ENCODE measurements at places on chromosomes 2 and 18.
A peak's percentile ranks its signal among the peaks of the same experiment; 100 is the strongest.

DNA sequence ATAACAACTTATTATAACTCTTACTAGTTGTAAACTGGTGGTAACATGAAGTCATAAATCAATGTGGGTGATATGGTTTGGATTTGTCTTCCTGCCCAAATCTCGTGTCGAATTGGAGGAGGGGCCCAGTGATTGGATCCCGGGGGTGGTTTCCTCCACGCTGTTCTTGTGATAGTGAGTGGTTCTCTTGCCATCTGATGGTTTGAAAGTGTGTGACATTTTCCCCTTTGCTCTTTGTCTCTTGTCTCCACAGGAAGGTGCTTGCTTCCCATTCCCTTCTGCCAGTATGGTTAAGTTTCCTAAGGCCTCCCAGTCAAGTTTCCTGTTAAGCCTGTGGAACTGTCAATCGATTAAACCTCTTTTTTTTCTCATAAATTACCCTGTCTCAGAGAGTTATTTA, 321.6 kb downstream of the DSEL start:
- no peak for ATAC-seq

GRCh38 chr2:221337957-221338685, 234.0 kb downstream of the EPHA4 start:
- ATAC-seq = no peak

GRCh38 chr2:8857709-8858108, 20.3 kb upstream of the KIDINS220 start:
- ATAC-seq = no peak

DNA sequence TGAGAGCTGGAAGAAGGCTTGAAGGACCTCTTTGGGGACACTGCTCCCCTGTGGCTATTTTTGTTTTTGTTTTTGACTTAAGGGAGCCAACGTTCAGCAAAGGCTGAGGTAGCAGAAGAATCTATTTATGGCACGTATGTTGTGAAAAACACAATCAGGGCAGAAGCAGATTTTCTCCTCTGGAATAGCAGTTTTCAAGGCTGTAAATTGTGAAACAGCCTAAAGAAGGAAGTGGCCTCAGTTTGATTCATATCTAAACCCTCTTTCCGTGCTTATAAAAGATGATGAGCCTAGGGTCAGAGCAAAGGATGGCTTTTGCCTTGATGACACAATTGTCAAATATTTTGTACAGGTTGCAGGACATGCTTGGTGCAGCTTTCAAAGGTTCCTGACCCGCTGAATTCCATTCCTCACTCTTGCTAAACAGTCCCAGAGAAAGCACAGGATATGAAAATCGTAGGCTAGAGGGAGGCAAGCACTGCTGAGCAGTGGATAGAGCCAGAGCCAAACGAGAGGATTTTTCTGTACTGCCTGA, 106.2 kb upstream of the DLX2 start:
- ATAC-seq = no peak

DNA sequence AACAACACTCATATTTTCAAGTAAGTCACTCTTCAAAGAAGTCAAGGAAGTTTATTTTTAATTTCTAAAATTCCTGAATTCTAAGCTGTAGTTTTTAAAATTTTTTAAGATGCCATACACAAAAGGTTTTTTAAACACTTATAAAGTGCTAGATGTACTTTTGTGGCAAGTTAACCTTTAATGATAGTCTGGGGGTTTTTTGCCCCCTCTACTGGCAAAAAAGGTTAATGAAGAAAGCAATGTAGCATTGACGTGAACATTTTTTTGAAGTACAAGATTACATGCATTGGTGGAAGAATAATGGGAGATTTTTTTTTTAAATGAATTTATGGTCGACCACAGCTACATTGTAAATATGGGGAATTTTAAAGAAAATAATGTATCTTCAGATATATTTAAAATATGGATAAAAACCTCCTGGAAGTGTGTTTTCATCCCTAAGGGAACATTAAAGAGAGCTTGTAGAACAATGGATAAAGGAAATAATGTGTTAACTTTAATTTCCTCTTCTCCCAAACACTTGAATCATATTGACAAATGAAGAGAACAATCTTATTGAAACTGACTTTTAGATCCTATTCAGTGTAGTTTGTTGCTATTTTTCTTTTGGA, 12.6 kb downstream of the ITPRID2 start:
- ATAC-seq = no peak

DNA sequence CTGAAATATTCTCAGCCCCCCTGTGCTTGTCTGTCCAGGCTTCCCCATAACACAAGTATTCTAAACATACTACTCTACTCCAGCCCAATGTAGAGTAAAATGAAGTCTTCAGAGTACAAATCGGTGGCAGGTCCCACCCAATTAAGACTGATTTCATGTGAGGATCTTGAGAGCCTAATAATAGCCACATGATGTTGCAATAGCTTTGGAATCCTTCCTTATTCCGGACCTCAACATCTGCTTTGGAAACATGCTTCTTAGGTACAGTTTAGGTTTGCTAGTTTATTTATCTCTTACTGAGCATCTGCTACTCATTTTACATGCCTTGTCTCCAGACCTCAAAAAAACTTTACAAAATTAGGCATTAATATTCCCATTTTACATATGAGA, 207.3 kb upstream of the RAB6C start:
- ATAC-seq = no peak

DNA sequence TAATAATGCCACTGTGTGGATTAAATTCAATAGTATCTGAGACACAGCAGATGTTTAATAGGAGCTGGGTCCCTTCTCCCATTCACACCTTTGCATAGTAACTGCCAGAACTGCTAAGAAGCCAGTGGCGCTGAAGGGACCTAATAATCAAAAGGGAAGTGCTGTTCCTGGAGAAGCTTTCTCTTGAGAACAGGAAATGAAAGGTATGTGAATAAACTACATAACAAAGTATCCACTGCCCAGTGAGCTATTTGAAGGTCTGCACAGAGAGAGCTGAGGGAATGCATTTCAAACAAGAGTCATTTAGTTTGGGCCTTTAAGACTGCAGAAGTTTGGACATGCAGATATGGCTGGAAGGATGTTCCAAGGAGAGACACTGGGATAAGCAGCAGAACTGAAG, 56.1 kb upstream of the KIDINS220 start:
- no peak for ATAC-seq

- no peak for ATAC-seq
Observed at GRCh38 chr2:30716123-30716900, 90.9 kb downstream of the CAPN13 start.

DNA sequence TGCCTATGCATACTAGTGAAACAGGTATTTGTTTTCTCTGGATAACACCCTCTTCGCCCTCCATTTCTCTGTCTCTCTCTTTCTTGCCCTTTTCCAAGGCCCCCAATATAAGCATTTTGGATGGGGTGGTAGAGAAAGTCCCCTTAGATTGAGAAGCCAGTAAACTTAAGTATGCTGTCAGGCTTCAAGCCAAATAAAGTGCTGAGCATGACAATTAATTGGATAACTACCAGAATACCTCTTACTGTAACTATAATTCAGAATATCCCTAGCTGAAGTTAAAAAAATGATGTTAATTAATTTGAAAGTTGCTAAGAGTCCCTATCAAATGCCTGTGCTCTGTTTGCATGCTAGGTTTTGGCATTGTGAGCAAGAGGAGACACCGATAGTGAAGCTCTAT, 324.8 kb downstream of the PARD3B start:
- ATAC-seq = no peak

GRCh38 chr2:161421686-161422085, 5.6 kb downstream of the TBR1 start:
- no peak for ATAC-seq

- ATAC-seq = no peak
Observed at GRCh38 chr2:62998949-62999348, 51.7 kb upstream of the OTX1 start.

GRCh38 chr2:220648628-220649027, 923.5 kb downstream of the EPHA4 start:
- no peak for ATAC-seq

DNA sequence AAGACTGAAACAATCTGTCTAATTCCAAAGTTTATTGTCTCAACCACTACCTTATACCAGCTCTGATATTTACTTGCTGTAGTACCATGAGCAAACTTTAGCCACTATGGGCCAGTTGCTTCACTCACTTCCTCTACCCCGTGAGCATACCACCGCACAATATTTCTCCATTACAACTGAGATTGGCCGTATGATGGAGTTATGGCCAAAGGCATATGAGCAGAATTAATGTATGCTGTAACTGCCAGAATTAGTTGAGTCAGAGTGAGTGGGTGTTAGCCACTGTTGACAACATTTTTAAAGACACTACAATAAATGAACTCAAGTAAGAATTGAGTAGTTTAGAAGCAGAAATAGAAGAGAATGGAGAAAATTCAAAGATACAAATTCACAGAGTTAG, 69.7 kb downstream of the LRATD1 start:
- ATAC-seq = no peak

DNA sequence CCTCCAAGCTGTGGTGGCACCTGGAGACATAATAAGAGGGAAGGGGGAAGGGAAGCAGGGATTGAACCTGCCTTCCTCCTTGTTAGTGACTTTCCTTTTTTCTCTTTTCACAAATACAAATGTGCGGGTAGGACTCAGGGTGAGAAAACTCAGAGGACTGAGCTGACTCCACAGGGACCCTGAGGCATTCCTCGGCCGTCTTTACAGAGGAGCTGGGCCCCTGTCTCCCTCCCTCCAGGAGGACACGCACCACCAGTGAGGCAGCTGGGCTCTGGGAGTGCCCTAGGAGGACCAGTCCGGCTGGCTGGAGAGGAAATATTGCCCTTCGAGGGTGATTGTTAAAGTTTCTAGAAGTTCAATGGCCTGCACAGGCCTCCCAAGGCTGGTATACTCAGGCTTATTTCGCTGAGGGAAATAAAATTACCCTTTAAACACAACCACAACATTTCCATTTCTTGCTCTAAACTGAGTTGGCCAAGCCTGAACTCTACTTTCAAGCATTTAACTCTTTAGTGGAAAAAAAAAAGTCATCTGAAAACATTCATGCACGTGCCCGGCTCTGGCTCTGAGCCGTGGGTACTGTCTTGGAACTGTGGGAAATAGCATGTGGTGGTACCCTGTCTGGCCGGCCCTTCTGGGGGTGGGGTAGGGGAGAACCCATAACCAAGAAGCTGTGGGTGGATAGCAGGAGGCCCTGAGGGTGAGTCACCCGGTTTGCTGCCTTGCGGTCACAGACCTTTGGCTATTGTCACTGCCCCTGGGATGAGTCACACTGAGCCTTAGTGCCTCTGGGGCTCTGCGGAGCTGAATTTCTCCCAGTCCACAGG, 116.0 kb downstream of the COPS8 start:
- no peak for ATAC-seq

- peak; percentile 86 for ATAC-seq
Observed at GRCh38 chr18:67525328-67526099, 9.0 kb upstream of the DSEL start.

DNA sequence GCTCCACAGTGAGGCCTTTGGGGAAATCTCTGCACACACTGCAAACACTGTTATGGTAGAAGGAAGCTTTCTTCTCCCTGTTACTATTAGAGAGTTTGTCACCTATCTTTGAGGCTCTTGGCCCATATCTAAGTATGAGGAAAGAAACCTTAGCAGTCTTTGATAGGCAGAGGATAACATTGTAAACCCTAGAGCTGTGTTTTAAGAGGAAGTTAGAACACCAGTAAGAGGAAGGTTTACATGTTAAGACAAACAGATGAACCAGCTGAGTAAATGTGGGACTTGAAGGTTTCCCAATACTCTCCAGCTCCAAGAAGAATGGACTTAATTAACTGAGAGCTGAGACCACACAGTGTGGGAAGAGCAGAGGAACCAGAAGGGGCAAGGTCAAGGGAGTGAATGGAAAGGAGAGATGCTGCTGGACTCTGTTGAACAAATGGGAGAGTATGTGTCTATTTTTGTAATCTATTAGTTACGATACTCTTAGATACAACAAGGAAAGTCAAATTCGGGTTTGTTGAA, 257.0 kb downstream of the DPP10 start:
- no peak for ATAC-seq

GRCh38 chr2:119525614-119526013, 1.3 kb upstream of the SCTR start:
- ATAC-seq = no peak

DNA sequence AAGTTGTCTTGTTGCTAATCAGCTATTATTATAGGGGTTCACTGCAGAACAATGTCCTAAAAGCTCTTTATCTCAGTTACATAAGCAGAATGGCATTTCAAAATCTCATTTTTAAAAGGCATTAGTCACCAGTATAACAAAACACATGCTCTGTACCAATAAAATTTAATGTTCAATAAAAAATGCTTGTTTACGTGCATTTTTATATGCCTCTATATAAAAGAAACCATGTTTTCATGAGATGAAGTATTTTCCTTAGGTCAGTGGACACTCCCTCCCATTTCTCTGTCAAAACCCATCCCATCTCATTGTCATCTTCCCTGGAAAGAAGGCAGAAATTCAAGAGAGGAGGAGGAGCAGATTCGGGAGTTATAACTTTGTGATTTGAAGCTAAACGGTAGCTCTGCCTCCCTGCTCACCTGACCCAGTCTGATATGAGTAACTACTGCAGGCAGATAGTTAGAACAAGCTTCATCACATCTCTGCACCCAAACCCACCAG, 231.9 kb upstream of the SIX2 start:
- ATAC-seq = no peak

DNA sequence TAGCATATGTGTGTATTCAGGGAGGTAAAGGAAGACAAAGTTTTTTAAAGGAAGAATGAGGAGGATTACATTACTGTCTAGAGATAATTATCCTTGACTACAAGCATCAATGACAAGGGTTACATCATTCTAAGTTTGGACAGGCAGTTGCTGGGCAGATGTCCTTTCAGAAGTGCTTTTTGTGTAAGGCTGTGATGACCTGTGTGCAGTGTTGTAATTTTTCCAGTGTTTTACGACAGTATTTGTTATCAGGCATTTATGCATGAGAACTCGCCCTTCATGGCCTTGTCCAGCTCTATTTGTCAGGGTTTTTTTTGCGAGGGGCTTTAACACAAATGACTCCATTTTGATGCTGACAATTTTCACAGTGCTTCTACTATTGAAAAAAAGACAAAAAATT, 658.3 kb upstream of the NXPH2 start:
- ATAC-seq = no peak

GRCh38 chr2:20823917-20824316, 1.0 kb upstream of the LDAH start:
- no peak for ATAC-seq

DNA sequence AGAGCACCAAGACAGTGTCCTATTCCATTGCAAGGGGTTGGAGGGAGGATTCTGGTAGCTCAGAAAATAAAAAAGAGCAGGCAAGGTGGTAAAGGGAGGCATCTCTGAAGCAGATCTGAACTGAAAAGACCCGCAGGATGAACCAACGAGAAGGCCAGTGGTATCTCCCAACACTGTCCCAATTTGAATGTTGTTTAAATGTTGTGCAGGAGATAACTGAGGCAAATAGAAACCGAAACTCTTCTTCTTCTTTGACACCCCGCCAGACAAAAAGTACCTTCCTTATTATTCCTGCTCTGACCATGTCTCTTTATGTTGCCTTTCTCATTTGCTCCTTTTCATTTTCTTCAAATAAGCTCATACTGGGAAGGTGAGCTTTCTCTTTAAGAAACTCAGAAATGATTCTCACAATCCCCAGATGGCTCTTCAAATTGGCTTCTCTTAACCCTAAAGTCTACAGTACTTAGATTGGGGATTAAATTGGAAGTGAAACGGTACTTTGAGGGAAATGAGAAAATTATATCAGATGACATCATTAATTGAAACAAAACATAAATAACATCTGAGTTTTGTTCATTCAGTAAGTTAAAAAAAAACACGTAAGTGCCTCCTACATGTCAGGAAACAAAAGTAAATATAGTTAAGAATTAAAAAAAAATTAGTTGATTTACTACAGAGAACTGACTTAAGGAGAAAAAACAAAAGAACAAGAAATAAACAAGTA, 143.6 kb downstream of the WDPCP start:
- ATAC-seq = no peak
